ENCODE measurements at places on chromosomes 5 and 9.

DNA sequence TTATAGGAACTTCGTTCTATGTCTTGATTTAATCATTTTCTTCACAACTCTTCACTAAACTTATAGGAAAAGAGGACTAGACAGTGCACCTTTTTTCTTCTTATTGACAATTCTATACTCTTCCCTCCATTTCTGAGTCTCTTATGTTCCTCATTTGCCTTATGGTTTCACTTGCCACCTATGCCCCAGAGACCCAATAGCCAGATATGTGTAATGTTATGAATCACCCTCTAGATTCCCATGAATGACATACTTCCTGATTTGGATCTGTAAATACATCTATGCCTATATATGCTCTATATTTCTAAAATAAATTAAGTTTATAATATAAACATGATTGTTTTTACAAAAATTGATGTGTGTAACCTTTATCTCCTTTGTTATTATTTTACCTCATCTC, 514.1 kb upstream of the MEF2C start:
- DNase-seq, result no peak

- no peak for DNase-seq
These were observed 123.0 kb upstream of the SLC27A6 start for GRCh38 chr5:128842241-128842640.

GRCh38 chr5:82274343-82275211, 3.6 kb downstream of the RPS23 start:
- no peak for DNase-seq

GRCh38 chr5:107801061-107801460, 130.3 kb upstream of the EFNA5 start:
- no peak for DNase-seq

DNA sequence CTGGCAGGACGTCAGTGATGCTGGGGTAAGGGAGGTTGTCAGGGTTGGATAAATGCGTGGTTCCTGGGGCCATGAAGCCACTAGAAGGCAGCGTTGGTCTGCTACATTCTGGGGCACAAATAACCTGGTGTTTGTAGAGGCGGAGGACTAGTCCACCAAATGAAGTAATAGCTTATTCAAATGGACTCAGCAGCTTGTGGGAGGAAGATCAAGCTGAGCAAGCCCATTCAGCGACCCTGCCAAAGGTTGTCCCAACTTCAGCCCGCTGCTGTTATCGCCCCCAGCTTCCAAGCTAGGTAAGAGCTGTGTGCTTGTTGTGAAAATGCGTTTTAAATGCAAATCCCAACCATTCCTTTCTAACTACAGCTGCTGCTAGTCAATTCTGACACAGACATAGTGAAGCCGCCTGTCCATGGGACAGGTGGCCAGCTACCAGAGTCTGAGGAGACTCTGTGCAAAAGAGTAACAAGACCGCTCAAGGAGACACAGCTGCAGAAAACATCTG, 7.6 kb upstream of the FAM240B start:
- no peak for DNase-seq

DNA sequence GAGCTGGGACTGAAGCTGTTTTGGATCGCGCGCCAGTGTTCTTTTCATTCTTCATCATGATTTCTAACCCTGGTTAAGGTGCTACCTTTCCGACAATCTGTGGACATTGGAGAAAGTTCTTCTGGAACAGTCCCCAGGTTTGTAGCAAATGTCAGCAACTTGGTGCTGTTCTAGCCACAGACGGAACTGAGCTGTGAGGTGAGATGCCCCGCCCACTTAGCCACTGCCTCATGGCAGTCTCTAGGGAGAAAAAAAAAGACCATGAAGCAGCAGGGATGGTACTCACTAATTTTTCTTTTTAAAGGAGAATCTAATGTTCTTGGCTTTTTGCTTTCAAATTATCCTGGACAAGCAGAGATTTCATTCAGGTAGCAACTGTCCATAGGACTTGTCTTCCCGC, 72.1 kb upstream of the STK32A start:
- DNase-seq, result no peak

GRCh38 chr5:124659798-124660197, 86.6 kb downstream of the ZNF608 start:
- DNase-seq, result no peak

Data from AG10803 (cell line).